ENCODE measurements at places on chromosomes 2 and 18. TPM values are rescaled to one million over a fixed set of nuclear protein-coding genes. Genes with fewer than 3 reads are reported as not detected.
A peak's percentile ranks its signal among the peaks of the same experiment; 100 is the strongest.

GRCh38 chr2:105287692-105288091 lies 41.8 kb downstream of the TGFBRAP1 start:
- peak; percentile 58 for DNase-seq

- DNase-seq = no peak
Measured at GRCh38 chr2:167579826-167580225, 667.6 kb downstream of the STK39 start.

GRCh38 chr18:76486038-76486437 lies 9.0 kb downstream of the ZNF516 start:
- DNase-seq = no peak

DNA sequence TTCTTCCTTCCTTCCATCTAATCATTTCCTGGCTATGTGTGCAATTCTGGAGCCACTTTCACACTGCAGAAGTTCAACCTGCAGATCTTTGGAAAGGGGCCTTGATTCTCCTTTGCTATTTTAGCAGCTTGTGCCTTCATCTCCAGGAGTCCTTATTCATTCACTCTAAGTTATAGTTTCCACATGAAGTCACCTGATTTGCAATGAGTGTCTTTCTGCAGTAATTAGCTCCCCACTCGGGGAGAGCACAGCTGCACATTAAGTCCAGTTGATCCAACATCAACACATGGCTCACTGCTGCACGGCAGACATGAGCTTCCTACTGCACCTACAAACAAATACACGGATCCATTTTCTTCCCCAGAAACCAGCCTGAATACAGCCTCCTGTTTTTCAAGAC lies 323.1 kb upstream of the TNP1 start:
- DNase-seq = no peak

- DNase-seq = no peak
Measured at GRCh38 chr2:224429441-224429810, 27.5 kb upstream of the FAM124B start.

- no peak for DNase-seq
Measured at GRCh38 chr2:23803965-23804542, 122.9 kb downstream of the ATAD2B start.

DNA sequence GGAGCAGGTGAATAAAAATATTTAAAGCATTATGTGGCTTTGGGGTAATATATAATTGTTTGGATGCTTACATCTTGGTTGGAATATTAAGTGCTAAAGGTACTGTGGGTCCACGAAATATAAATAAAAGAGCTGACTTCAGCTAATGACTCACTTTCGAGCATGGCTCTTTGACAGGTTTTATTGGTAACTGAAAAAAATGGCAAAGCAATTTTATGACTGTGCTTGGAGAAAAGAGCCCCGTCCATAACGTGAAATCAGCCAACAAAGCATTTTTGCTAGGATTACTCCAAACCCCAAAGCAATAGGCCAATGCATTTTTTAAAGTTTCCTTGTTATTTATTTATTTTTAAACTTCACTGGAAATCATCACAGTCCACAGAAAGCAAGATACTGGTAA lies 397.2 kb upstream of the CDH19 start:
- no peak for DNase-seq

DNA sequence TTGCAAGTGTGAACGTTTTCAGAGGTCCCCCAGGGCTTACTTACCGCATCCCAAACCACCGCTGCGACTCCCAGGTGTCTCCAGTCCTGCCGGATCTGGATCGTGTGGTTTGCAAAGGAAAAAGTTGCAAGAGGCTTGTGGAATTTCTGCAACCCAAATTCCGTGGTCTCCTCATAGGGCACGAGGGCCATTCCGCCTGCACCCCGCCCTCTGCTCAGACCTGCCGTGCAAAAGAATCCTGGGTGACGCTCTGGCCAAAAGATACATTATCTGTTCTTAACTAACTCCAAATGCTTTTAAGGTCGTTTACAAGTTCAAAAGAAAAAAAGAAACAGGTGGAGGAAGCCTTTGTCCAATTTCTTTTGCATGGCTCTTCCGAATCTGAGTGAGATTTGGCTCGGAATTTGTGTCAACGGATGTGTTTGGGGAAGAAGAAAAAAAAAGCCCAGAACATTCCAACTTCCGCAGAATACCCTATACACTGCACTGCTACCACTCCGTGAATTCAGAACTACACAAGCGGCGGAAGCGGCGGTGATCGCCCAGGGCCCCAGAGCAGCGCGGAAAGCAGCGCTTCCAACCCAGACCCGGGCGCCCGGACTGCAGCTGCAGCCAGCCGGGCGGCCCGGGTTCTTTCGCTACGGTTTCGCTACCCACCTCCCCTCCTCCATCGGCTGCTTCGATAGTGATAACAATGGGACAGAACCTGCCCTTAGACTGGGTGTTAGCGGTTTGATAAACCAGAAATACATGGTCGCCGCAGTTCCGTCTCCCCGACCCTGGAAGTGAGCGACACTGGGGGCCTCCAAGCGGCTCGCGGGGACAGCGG lies 795 bp downstream of the METTL21A start:
- peak; percentile 83 for DNase-seq

DNA sequence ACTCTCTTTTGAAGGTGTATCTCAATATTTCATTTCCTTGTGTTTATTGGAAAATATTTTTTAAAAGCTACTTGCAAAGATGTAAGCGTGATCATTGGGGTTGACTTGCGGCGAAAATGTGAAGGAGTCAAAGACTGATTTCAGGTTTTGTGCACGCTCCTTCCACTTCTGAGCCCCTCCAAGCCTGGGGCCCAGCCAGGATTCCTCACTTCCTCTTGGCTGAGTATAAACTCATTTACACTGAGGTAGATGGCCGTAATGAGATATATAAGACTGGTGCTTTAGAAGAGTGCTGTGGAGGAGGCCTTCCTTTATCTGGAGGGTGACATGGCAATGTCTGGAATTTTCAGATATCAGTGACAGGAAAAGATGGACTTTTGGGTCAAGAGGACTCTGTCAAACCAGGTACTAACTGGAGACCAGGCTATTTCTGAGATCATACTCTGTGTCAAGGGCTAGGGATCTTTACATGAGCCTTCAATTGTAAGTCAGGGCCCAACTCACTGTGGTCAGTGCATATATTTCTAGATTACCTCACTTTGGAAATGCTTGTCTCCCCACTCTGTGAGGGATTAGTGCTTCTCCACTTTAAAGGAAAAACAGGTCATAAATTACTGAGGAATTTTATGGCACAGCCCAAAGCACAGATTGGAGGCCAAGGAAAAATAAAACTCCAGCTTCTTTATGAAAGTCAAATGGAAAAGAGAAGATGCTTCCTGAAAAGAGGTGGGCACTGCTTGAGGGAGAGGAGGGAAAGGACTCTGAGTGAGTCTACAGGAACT lies 22.8 kb downstream of the PRKCE start:
- no peak for DNase-seq

Gene DNAH7
- not detected for total RNA-seq

Gene CCDC141
- total RNA-seq = 8.8 TPM
